ENCODE measurements at places on chromosomes 11 and 22. TPM values are rescaled to one million over a fixed set of nuclear protein-coding genes. Genes with fewer than 3 reads are reported as not detected.

Gene RAPSN
- total RNA-seq = 1.1 TPM

Gene TMEM191B
- not detected for total RNA-seq

Gene OR8D1
- total RNA-seq = not detected

Gene PRR14L
- total RNA-seq = 65.6 TPM
